HL-60 (cell line): ENCODE measurements at places on chromosomes 11 and 22.

GRCh38 chr11:124672536-124673215 is 863 bp downstream of the SIAE start:
- DNase-seq, result no peak

DNA sequence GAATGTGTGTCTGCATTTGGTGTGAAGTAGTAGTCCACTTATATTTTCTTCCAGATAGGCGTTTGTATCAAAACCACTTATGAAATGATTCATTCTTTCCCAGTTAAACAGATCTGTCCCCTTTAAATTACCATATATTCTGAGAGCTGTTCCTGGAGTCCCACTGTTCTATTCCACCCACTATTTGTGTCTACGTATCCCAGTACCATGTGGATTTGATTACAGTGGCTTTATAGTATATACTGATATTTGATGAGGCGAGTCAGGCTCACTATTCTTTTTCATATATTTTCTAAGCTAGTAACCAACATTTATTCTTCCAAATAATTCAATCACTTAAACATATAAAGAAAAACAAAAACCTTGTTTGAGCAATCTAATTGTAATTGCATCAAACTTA is 81.9 kb upstream of the RASSF10 start:
- DNase-seq, result no peak

- DNase-seq, result no peak
These were observed 38.8 kb upstream of the POU2AF1 start for GRCh38 chr11:111417766-111418435.

- no peak for DNase-seq
These were observed 13.2 kb upstream of the AMPD3 start for GRCh38 chr11:10441652-10442503.

DNA sequence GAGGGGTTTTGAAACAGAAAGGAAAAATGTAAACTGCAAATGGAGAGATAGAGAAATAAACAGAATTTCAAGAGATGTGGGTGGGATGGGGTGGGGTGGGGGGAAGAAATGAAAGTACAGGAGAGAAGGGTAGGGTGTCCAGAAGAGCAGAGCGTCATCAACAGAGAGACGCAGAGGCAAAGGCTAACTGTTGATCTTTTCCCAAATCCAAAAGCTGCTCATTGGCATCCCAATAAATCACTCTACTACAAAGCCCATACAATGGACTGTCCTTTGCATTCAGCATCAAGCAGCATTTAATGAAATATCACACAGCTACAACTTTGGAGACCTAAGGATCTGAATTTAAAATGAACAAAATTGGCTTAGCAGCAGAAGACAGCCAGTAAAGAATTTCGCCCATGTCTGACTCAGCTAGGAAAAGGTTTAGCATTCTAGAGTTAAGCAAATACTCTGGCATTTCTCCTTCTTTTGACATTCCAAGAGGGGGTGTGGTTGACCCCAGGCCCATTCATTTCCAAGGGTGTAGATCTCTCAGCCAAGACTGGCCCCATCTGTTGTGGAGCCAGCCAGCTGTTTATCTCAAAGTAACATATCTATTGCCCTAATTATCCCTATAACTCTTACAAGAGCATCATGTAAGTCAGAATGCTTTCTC is 1.5 kb downstream of the RAB30 start:
- no peak for DNase-seq

- no peak for DNase-seq
These were observed 41.5 kb upstream of the PAMR1 start for GRCh38 chr11:35566885-35567284.

GRCh38 chr11:12079726-12080556 is 30.4 kb upstream of the MICAL2 start:
- no peak for DNase-seq

GRCh38 chr22:38317995-38318715 is 922 bp upstream of the CSNK1E start:
- no peak for DNase-seq

DNA sequence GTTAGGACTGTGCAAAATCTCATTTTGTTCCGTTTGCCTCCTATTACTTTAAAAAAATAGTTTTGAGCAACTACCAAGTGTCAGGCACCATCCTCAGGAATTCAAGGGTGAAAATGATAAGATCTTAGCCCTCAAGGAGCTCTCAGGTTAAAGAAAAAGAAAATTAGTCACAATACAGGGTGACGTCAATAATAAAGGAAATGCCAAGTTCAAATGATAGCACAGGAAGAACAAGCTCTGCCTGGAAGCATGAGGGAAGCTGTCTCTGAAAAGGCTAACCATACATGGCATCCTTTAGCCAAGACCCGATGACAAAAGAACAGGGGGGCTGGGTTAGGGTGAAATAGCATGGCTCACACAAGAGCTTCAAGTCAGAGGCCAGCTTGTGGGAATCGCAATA is 11.1 kb upstream of the MPZL2 start:
- DNase-seq, result no peak

GRCh38 chr11:122339436-122340060 is 223.5 kb upstream of the BLID start:
- no peak for DNase-seq

GRCh38 chr11:2137202-2138067 is 1.8 kb downstream of the IGF2 start:
- DNase-seq, result no peak

GRCh38 chr22:48494968-48495750 is 1332.5 kb downstream of the BRD1 start:
- no peak for DNase-seq

DNA sequence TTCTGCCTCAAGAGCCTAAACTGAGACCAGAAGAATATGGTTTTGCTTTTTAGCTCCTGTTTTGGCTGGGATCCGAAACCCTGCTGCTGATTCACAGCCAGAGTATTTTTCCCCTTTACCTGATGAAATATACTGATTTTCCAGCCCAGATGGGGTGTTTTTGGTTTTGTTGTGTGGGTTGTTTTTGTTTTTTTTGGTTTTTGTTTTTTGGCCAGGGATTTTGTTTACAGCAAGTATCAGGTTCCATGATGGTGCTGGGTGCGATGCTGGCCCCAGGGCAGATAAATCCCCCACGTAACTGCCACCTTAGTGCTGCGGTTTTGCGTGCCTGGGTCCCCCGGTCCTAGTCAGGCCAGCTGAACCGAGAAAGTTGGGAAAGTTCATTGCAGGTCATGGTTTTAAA is 103.7 kb downstream of the ZBTB16 start:
- DNase-seq, result no peak
